Smooth muscle cell of bladder (primary cell): ENCODE measurements at places on chromosomes 13 and 19. TPM values are rescaled to one million over a fixed set of nuclear protein-coding genes. Genes with fewer than 3 reads are reported as not detected.

Gene DLL3
- total RNA-seq = under 0.01 and 0.09 TPM in 2 replicates

Gene LILRB1
- not detected in 2 replicates for total RNA-seq

Gene ATG4D
- total RNA-seq = 10.8 and 13.2 TPM in 2 replicates

Gene LIN37
- total RNA-seq = 7.4 and 10.1 TPM in 2 replicates

Gene NXNL1
- not detected in 2 replicates for total RNA-seq

Gene ZNF799
- 1.4 and 1.5 TPM in 2 replicates for total RNA-seq

Gene CGB5
- not detected in 2 replicates for total RNA-seq

Gene IGFL3
- total RNA-seq = not detected in 2 replicates

Gene FCGBP
- total RNA-seq = 0.14 and 0.65 TPM in 2 replicates
